ENCODE measurements at places on chromosomes 6 and 20.

DNA sequence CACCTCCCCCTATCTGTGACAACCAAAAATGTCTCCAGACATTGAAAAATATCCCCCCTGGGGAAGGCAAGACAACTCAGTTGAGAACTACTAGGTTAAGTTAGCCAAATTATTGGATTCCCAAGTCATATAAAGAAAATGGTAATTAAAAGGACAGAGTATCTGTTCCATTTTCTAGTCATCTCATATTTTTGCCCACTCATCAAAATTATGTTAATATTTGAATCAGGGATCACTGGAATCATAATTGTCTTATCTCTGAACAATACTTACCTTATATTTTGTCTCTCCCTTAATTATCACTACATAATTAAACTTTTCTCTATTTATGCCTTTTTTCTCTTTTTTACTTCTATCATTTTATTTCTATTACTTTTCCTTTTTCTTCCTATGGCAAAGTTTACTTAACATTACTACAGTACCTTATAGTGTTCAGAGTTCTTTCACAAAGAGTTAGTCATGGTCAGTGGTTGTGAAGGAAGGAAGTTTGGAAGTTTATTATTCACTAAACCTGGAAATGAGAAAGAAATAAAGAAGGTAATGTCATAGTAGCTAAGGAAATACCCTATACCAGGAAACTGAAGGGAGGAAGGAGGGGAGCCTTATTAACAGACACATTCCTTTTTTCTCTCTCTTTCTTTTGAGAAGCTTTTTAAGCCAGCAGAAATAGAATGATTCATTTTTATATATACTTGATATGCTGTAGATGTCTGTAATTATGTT lies 332.9 kb downstream of the COL12A1 start:
- no peak for DNase-seq

DNA sequence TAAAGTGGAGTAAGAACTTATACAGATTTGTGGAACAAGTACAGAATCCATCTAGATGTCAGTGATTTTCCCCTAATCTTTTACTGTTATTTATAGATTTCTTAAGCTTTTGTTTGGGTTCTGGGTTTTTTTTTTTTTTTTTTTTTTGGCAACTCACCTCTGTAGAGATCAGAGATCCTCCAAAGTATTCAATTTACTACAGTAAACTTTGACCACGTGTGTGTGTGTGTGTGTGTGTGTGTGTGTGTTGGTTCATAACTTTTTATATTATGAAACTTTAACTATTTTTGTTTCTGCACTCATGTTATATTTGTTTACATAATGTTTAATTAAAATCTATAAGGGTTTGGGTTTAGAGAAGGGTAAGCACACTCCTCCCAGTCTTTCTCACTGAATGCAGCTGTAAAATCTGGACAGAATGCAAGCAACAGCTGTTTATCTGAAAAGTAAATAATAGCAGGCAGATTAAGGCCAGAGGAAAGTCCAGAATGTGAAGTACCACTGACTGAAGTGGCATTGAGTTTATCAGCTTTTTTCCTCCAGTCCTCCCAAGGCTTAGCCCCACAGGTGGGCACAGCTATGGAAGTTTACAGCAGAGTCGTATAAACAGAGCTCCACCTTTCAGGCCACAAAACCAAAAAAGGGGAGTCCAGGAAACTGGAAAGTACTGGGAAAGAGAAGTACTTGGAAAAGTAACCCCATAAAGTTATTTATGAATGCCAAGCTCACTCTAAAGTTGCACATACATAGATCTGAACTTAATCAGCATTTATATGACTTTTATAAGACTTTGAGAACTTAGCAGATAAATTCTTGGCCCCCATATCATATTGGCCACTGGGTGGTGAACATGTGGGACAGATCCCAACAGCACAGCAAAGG lies 43.0 kb upstream of the CD2AP start:
- no peak for DNase-seq

DNA sequence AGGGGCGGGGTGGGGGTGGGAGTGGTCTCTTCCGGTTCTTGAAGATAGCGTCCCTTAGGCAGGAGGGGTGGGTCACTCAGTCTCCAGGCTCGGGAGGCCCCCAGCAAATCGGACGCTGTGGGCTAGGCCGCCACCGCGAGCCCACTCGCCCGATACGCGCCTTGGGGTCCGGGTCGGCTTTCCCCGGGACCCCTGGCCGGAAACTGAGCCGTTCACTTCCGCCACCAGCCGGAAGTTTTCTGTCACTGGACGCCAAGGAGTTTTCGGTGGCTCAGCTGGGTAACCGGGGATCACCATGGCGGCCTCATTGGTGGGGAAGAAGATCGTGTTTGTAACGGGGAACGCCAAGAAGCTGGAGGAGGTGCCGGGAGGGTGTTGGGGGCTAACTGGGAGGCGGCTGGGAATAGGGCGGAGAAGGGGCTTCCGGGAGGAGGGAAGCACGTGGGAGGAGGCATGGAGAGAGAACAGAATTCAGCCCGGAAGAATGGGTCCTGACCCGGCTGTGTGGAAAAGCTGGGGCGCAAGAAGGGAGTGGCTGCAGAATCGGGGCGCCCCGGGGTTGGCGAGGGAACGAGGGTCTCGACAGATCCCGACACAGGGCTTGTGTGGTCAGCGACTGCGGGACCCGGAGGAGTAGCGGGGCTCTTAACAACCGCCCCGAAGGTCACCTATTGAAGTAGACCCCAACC lies at the start of gene ITPA:
TSS of gene ITPA (plus strand) at position 242 of the 689 bp plus-strand sequence. CDS start at position 296, 54 bp downstream.
- peak; percentile 61 for DNase-seq

DNA sequence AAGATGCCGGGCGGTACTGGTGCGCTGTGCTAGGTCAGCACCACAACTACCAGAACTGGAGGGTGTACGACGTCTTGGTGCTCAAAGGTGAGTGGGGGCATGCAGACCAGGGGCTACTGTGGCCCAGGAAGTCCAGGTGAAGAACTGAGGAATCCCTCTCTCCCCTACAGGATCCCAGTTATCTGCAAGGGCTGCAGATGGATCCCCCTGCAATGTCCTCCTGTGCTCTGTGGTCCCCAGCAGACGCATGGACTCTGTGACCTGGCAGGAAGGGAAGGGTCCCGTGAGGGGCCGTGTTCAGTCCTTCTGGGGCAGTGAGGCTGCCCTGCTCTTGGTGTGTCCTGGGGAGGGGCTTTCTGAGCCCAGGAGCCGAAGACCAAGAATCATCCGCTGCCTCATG lies 1.0 kb downstream of the LY6G6F start:
- no peak for DNase-seq

GRCh38 chr20:62243106-62243505 lies 4.8 kb downstream of the OSBPL2 start:
- no peak for DNase-seq

GRCh38 chr6:106981926-106982325 lies 7.4 kb upstream of the CD24 start:
- no peak for DNase-seq

DNA sequence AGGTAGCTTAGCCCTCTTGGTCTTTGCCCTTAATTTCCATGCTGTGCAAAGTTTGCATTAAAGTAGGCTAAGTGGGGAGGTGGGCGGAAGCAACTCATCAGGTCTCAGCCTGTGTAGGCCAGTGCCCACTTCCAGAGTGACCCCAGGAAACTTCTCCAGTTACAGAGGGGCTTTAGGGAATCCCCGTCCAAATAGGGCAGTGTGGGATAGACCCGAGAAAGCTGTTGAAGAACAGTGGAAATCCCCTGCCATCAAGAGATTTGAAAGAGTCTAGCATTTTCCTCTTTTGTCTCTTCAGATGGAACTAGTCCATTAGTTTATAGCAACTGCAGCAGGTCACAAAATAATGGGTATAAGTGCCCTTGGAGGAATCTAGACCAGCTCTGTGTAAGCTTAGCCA lies 20.2 kb downstream of the SF3B5 start:
- no peak for DNase-seq

DNA sequence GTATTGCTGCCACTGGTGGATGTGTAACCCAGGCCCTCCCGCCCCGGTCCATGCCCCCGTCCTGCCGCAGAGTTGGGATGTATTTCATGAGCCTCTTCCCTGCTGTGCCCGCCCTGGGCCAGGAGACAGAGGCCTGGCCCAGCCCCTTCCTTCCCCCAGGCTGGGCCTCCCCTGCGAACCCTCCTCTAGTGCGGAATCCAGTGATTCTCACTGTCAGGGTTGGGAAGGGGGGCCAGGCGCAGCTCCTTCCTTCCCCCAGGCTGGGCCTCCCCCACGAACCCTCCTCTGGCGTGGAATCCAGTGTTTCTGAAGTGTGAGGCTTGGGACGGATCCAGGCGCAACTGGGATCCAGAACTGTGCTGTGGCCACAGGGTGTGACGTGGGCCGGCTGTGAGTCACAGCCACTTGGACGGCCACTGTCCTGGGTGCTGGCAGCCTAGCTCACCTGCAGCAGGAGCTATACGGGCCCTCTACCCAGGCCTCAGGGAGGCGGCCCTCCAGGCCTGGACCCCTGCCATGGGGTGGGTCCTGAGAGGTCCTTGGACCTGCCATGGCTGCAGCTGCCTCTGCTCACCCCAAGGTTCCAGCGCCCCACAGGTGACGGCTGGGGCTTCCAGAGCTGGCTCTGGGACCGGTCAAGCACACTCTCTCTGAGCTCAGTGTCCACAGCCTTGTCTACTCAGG lies 28.3 kb downstream of the COL20A1 start:
- DNase-seq, result no peak

GRCh38 chr20:35883336-35883777 lies 70.9 kb downstream of the SCAND1 start:
- no peak for DNase-seq

Measured in SJSA1 (cell line).